Vein endothelial cell (primary cell): ENCODE measurements at places on chromosomes 3 and 15. TPM values are rescaled to one million over a fixed set of nuclear protein-coding genes. Genes with fewer than 3 reads are reported as not detected.

DNAJA4 gene
- 3.6 and 3.7 TPM in 2 replicates for total RNA-seq

PLSCR5 gene
- total RNA-seq = not detected in 2 replicates

CASR gene
- total RNA-seq = under 0.01 TPM in 1 of 2 replicates, not detected in the other

TUSC7 gene
- total RNA-seq = not detected in 2 replicates

ALG1L2 gene
- total RNA-seq = not detected in 2 replicates

EIF3J gene
- total RNA-seq = 37.2 and 51.3 TPM in 2 replicates

NEDD4 gene
- 39.5 and 45.3 TPM in 2 replicates for total RNA-seq

TPM1 gene
- 282 and 616 TPM in 2 replicates for total RNA-seq

LIPH gene
- not detected in 2 replicates for total RNA-seq
